ENCODE measurements at places on chromosomes 5 and 9. TPM values are rescaled to one million over a fixed set of nuclear protein-coding genes. Genes with fewer than 3 reads are reported as not detected.
A peak's percentile ranks its signal among the peaks of the same experiment; 100 is the strongest.

DNA sequence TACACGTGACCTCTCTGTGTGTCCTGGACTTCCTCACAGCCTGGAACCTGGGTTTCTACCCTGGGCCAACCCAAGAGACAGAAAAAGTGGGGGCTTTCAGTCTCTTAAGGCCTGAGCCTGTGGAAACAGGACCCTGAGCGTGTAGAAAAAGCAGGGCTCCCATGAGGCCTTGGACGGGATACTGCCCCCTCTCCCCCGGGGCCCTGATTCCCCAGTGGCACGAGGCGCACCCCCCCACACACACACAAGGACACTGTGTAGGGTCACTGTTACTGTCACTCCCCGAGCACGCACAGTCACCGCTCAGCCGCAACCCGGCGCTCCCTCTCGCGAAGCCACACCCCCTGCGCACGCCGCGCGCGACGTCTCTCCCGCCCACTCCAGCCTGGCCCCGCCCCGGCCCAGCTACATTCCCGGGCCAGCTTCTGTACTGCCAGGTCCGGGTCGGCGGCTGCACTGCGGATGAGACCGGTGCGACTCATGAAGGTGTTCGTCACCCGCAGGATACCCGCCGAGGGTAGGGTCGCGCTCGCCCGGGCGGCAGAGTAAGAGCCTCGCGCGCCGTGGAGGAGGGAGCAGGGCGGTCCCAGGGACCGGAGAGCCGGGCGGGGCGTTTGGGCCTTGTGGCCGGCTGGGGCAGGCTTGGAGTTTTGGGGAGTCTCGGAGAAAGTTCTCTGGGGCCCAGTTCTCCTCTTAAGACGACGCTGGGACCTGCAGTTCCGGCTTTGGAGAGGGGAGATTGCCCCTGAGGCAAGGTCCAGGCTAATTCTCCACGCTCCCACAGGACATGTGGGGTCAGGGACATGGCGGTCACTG lies at the start of gene GRHPR:
GRHPR (plus strand) TSS at position 408 of the 816 bp plus-strand sequence; CDS start at position 463, 55 bp downstream.
- peak; percentile 94 for DNase-seq
- H3K27me3 ChIP-seq: no peaks in the 10 kb centered on the region
- no peaks in the 10 kb centered on the region for H3K36me3 ChIP-seq

DNA sequence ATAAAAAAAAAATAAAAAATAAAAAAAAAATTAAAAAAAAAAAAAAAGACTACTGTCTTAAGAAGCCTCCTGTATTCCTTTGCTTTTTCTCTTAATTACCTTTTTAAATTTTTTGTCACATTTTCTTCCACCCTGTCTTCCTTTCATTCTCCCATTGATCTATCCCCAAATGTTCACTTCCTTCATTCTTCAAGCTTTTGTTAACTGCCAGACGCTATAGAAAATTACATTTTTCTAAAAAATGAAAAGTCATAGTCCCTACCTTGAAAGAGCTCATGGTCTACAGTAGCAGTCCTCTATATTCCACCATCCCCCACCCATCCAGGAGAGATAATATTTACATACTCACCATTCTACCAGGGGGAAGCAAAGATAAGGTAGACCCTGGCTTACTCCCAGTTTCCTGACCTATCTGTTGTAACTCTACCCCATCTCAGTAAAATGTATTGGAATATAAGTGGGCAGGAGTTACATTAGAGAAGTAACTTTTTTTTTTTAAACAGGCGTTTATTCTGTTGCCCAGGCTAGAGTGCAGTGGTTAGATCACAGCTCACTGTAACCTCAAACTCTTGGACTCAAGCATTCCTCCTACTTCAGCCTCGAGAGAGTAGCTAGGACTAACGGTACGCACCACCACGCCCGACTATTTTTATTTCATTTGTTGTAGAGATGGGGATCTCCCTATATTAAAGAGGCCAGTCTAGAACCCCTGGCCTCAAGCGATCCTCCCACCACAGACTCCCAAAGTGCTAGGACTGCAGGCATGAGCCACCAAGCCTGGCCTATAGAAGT lies 3.8 kb upstream of the PRKAA1 start:
- DNase-seq: no peak
- H3K4me1 ChIP-seq: peaks cover 12% of the 10 kb centered on the region
- H3K4me3 ChIP-seq: no peak overlapping the region
- no peaks in the 10 kb centered on the region for H3K27me3 ChIP-seq
- H3K36me3 ChIP-seq: no peaks in the 10 kb centered on the region

- no peaks in the 10 kb centered on the region for H3K27me3 ChIP-seq
- no peak overlapping the region for H3K4me3 ChIP-seq
- no peaks in the 10 kb centered on the region for H3K4me1 ChIP-seq
- H3K27ac ChIP-seq: peak overlapping the region; percentile 9
- H3K36me3 ChIP-seq: no peaks in the 10 kb centered on the region
- DNase-seq: no peak
These were observed 46.9 kb upstream of the CEP78 start for GRCh38 chr9:78189001-78189400.

DNA sequence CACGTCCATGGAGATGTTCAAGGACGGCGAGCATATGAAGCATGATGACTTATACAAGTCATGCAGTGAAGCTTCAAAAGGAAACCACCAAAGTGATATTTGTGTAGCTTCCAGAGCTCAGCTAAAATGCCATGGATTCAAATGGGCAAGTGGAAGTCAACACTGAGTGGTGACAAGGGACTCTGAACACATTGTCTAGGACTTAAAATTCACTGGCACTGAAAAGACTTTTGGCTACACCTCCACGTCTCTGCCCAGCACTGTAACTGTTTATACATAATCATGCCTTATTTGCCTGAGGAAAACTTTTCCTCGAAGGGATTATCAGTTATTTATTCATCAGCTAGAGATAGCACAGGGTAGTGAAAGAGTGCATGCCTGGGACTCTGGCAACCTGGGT lies 15.2 kb downstream of the CTXN3 start:
- no peaks in the 10 kb centered on the region for H3K27me3 ChIP-seq
- DNase-seq: no peak
- no peak overlapping the region for H3K27ac ChIP-seq

COL15A1 gene
- total RNA-seq: 106 TPM

DNA sequence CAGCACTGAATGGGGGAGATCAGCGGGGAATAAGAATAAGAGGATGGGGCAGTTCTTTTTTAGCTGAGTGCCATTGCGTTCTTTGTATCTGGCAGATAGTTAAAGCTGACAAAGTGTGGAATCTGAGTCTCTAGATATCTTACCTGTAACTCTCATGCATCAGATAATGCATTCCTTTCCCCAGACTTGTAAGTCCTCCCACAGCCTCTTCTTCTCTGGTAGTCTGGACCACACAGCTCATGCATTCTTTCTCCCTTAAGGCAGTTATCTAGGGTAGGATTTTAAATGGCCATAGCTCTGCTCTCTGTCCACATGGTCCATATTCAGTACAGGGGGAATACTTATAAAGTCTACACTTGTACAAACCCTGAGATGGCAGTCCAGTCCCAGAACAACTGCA lies 54.0 kb upstream of the FGF10 start:
- H3K4me3 ChIP-seq: no peak overlapping the region
- H3K36me3 ChIP-seq: no peaks in the 10 kb centered on the region
- DNase-seq: no peak
- no peaks in the 10 kb centered on the region for H3K27me3 ChIP-seq

DNA sequence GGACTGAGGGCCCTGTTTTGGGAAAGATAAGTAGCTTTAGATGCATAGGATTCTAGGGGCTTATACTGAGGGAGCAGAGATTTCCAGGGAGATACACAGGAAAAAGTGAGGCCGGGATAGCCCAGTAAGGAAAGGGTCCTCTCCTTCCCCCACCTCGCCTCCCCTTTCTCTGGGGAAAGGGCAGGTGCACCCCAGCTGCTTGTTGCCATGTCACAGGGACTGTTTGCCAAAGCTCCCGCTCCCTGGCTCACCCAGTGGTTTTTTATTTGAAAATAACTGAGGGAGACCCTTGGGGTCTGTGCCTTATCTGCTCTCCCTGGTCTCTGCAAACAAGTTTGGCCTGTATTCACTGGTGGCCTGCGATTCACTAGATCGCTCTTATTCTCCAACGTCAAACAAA lies 51.2 kb downstream of the RGS3 start:
- no peaks in the 10 kb centered on the region for H3K36me3 ChIP-seq
- no peak overlapping the region for H3K4me3 ChIP-seq
- H3K27me3 ChIP-seq: no peaks in the 10 kb centered on the region
- DNase-seq: no peak

DNA sequence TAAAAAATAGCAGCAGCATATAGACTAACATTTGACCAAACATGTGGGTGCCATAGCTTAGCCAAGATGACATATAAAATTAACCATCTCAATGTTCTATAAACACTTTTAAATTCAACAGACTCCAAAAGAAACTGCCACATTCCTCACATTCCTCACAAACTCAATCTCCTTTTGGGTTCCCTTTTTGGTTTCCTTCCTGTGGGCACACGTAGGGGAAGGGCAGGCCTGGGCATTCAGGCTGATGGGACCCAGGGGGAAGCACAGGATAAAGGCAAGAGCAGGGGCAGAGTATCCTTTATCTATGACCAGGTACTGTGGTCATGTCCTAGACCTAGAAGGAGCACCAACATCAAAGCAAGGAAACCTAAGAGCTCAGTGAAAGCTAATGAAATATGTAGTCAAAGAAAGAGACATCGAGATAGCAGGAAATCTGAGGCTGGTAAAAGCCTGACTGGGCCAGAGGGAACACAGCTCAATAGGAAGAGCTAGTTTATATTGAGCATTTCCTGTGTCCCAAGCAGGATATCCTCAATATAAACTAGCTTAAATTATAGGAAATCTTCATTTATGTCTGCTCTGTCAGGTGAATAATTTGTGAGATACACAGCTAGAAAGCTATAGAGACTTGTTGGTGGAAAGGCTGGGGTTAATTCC lies 13.6 kb upstream of the ERAP1 start:
- no peaks in the 10 kb centered on the region for H3K4me1 ChIP-seq
- no peaks in the 10 kb centered on the region for H3K27me3 ChIP-seq
- no peak overlapping the region for H3K4me3 ChIP-seq
- H3K27ac ChIP-seq: no peak overlapping the region
- H3K36me3 ChIP-seq: no peaks in the 10 kb centered on the region

PPWD1 gene
- total RNA-seq: 39.0 TPM

GRCh38 chr5:171840066-171840465 lies 54.4 kb downstream of the SMIM23 start:
- no peaks in the 10 kb centered on the region for H3K36me3 ChIP-seq
- no peak overlapping the region for H3K4me3 ChIP-seq
- no peaks in the 10 kb centered on the region for H3K4me1 ChIP-seq
- H3K27me3 ChIP-seq: no peaks in the 10 kb centered on the region
- no peak for DNase-seq
- H3K27ac ChIP-seq: no peak overlapping the region

GRCh38 chr5:145826895-145827674 lies 8.1 kb downstream of the PRELID2 start:
- DNase-seq: no peak
- H3K27me3 ChIP-seq: no peaks in the 10 kb centered on the region
- peaks cover 14% of the 10 kb centered on the region for H3K4me1 ChIP-seq
- H3K27ac ChIP-seq: no peak overlapping the region
- no peaks in the 10 kb centered on the region for H3K36me3 ChIP-seq

GRCh38 chr9:90783964-90784363 lies 17.7 kb upstream of the SYK start:
- DNase-seq: no peak
- H3K27ac ChIP-seq: no peak overlapping the region
- no peak overlapping the region for H3K4me3 ChIP-seq
- peaks cover 3% of the 10 kb centered on the region for H3K27me3 ChIP-seq

EIF4E1B gene
- not detected for total RNA-seq

DNA sequence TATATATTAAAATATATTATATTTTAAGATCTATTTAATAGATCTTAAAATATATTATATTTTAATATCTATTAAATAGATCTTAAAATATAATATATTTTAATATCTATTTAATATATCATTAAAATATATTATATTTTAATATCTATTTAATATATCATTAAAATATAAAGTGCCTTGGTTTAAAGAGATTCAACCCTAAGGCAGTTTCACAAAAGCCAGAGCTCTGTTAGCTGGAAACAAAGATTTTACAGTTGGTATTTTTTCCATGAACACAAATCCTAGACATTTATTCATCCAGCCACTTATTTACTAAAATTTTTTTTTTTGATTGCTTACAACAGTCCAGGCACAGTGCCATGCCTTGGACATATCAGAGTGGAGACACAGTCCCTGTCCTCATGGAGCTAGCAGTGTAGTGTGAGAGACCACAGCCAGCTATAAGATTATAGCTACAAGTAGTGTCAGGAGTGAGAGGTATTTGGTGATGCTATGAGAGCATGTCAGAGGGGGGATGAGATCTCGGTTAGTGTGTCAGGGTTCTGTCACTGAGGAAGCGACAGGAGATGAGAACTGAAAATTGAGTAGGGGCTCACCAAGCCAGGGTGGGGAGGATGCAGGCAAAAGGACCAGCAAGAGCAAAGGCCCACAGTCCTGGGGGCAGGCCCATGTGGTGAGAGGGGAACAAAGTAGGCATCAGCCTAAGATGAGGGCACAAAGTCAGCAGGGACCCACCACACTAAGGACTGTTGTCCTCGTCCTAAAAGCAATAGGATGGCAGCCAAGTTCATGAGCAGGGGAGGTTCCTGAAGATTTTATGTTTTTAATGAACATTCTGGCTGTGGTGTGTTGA lies 74.5 kb downstream of the FBXO38 start:
- no peak overlapping the region for H3K4me3 ChIP-seq
- H3K4me1 ChIP-seq: no peaks in the 10 kb centered on the region
- no peaks in the 10 kb centered on the region for H3K27me3 ChIP-seq
- DNase-seq: no peak

DNA sequence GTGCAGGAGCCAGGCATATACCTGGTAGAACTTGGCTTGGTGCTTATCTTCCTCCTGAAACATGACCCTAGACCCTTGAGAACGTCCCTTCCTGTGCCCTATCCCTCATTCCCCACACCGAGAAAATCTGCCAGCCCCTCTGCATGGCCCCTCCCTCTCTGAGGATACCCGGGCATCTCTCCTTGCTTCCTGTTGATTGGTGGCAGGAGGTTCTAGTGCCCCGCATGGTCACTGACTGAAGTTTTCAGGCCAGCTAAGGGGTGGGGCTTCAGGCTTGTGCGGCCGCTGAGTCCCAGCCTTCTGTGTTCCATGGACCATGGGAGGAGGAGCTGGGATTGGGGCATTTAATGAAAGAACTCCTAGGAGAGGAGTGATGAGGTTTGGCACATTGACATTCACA lies 22.8 kb downstream of the IGIP start:
- no peak overlapping the region for H3K27ac ChIP-seq
- no peaks in the 10 kb centered on the region for H3K36me3 ChIP-seq
- peaks cover 32% of the 10 kb centered on the region for H3K27me3 ChIP-seq
- H3K4me1 ChIP-seq: peaks cover 12% of the 10 kb centered on the region
- DNase-seq: peak; percentile 35

SLC45A2 gene
- total RNA-seq: 1.4 TPM

DNA sequence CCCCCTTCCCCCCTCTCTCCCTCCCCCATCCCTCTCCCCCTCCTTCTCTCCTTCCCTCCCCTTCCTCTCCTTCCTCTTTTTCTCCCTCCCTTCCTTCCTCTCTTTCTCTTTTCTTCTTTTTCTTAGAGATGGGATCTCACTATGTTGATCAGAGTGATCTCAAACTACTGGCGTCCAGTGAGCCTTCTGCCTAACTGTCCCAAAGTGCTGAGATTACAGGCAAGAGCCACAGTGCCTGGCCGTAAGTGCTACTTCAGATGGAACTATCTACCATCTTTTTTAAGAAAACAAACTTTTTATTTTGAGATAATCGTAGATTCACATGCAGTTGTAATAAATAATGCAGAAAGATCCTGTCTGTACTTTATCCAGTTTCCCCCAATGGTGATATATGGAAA lies 6.3 kb downstream of the RCL1 start:
- H3K27me3 ChIP-seq: no peaks in the 10 kb centered on the region
- H3K27ac ChIP-seq: no peak overlapping the region
- H3K4me1 ChIP-seq: peaks cover 8% of the 10 kb centered on the region
- DNase-seq: no peak

Measured in hepatocyte (in vitro differentiated cells).